ENCODE measurements at places on chromosomes 7 and 10.
A peak's percentile ranks its signal among the peaks of the same experiment; 100 is the strongest.

DNA sequence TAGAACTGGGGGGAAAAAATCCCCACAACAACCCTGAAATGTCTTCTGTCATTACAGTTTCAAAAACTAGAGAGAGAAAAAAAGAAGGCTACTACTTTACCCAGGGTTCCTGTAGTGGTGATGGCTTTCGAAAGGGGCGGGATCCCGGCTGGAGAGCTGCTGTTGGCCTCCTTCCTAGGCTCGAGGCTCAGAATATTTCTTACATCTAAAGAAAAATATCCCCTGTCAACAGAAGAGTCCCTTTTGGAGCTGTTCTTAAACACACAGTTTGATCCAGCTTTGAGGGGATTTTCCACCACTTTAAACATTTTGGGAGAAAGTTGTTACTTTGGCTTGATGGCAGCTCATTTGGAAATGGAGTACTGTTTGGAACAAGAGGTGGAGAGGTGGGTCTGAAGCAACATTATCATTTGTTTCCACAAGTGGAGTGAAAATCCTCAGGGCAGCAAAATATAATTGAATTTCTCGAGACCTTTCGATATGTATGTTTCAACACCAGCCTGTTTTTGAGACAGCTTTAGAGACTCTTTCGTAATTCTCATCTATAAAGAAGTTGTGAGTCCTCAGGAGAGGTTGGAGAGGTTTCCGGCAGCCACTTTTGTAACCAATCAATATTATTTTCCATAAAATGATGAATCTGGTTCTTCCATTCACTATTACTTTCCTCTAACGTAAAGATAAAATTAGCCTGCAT lies 5.1 kb downstream of the HOXA13 start:
- no peak for DNase-seq

DNA sequence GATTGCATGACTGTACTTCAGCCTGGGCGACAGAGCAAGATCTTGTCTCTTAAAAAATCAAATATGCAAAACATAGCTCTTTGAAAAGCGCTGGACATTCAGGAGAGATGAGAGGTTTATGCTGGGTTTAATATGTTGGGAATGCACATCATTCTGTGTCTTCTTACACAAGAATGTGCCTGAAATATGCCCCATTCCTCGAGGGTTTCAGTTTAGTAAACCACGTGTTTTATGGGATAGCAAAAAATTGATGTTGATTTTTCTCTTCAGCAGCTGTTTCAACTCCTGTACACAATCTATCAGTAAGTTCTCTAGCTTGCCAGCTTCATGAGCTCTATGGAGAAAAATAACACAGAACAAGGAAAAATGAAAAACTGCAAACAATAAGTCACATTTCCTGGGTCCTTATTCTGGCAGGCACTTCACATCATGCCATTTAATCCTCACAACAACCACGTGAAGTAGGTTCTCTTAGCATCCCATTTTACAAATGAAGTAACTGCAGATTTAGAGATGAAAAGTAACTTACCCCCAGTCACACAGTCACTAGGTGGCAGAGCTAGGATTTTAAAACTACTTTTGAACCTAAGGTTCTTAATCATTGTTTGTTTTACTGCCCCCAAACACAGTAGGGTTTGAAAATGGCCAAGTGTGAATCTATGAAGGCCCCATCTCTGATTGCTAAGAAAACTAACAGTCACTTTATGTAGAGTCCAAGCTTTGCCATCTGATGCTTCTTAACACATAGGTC lies 423.6 kb downstream of the PHTF2 start:
- DNase-seq = peak; percentile 76

DNA sequence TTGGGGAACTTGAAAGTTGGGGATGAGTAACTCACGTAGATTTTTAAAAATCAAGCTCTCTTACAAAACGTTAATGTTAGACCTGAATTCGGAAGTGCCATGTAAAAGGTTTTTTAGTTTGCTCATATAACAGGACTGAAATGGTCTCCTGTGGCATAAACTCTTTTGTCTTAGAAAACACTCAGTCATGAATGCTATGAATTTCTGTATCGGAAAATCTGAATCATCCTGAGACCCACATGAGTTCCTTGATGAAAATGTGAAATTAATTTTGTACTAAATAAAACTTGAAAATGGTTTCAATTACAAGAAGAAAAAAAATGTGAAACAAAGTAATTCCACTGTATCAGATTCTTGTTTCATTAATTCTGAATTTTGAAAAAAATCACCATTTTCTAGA lies 134.8 kb upstream of the BMPER start:
- no peak for DNase-seq

DNA sequence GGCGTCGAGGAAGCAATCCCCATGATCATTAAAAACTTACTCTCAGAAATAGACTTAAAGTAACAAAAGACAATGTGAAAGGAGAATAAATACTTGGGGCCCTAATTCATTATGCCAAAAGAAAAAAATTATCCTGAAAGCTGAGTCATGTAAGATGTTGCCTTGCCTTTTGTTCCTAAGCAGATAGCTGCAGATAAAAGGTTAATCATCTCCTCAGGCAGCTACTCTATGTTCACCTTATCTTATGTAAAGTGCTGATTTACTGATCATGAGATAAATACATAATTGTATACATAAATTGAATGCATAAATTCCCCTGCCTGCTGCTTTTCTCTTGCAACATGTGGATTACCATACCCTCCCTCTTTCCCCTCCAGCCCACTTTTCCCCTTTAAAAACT lies 28.1 kb upstream of the CREB3L2 start:
- DNase-seq = no peak

DNA sequence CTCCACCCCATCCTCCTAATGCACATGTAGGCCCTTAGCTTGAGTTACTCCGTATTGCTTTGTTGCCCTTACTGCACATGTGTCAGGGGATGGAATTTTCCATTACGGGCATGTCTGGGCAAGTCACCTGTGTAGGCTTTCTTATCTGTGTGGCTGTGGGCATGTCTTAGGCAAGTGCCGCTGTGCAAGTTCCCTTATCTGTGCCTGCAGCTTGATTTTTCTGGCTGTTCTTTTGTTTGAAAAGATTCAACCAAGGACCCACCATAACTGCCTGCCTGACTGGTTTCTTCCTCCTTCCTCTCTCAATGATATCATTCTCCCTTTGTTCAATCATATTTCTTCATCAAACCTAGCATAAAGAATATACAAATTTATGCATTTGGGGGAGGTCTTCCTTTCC lies 88.5 kb downstream of the AKR1D1 start:
- no peak for DNase-seq

- no peak for DNase-seq
These were observed 104.9 kb downstream of the CTBP2 start for GRCh38 chr10:125055446-125055845.

- peak; percentile 89 for DNase-seq
These were observed 47.2 kb upstream of the NRP1 start for GRCh38 chr10:33381451-33382215.

- no peak for DNase-seq
These were observed 144.1 kb upstream of the PRSS58 start for GRCh38 chr7:142401951-142402350.

- no peak for DNase-seq
These were observed 39.8 kb downstream of the CDH23 start for GRCh38 chr10:71436268-71437125.

- no peak for DNase-seq
These were observed 151.4 kb downstream of the RPS24 start for GRCh38 chr10:78184851-78185692.

DNA sequence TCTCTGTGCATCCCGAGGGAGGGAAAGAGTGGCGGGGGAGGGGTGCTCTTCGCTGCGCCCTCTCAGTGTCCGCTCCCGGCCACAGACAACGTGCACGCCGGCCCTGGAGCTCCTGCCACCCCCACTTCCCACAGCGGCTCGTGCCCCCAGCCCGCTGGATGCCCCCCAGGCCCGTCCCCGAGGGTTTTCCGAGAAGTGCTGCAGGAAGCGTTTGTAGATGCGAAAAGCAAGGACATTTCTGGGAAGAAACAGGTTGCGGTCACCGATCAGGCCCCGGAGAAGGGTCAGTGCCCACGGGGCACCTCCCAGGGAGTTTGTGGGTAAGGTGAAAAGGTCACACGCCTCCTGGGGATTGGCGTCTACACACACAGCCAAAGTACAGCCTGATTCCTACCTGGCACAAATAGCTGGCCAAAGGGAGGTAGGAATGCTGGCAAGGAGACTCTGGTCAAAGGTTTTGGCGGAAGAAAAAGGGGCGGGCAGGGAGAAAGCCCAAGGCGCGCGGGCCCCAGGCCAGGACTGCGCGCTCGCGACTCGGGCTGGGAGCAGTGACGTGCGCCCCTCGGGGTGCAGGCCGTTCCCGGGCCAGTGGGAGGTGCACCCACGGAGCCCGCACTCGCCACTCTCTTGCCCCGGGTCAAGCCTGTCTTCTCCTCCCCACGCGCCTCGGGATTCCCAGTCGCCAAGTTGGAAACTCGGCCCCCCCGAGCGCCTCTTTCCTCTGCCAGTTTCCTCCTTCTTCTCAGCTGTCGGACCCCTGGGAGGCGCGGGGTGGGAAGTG lies 1.5 kb upstream of the NRP1 start:
- peak; percentile 86 for DNase-seq

GRCh38 chr10:26327811-26328210 lies 110.3 kb upstream of the APBB1IP start:
- DNase-seq = no peak

GRCh38 chr7:36236073-36236472 lies 83.0 kb downstream of the EEPD1 start:
- DNase-seq = no peak

GRCh38 chr10:77603534-77603927 lies 34.1 kb downstream of the KCNMA1 start:
- no peak for DNase-seq

GRCh38 chr7:7017707-7018280 lies 164.6 kb upstream of the C1GALT1 start:
- DNase-seq = no peak

DNA sequence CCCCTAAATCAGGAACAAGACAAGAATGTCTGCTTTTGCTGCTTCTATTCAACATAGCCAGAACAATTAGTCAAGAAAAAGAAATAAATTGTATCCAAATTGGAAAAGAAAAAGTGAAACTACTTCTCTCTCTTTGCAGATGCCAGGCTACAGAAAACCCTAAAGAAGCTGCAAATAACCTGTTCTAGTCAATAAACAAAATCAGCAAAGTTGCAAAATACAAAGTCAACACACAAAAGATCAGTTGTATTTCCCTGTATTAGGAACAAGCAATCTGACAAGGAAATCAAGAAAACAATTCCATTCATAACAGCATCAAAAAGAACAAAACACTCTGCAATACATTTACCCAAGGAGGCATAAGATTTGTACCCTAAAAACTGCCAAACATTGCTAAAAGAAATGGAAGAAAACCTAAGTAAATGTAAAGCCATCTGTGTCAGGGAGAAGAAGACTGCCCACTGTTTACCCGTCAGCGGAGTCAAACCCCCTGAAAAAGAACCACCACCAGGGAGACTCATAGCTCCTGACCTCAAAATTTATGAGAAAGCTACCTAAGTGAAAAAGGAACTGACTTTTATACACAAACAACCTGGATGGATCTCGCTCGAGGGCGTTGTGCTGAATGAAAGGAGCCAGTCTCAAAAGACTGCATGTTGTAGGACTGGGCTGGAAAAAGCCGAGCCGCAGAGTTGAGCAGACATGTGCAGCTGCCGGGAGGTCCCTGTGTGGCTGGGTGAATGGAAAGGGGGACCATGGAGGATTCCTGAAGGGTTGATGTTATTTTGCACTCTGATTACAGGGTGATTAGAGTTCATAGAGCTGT lies 263.1 kb downstream of the MAD1L1 start:
- no peak for DNase-seq

GRCh38 chr7:92360387-92360786 lies 86.9 kb upstream of the GATAD1 start:
- DNase-seq = no peak

GRCh38 chr7:138753150-138753518 lies 44.7 kb upstream of the TMEM213 start:
- no peak for DNase-seq
